SK-MEL-5 (cell line): ENCODE measurements at places on chromosomes 3 and 15. TPM values are rescaled to one million over a fixed set of nuclear protein-coding genes. Genes with fewer than 3 reads are reported as not detected.

GRCh38 chr15:92885224-92886041 lies 14.7 kb upstream of the CHD2 start:
- DNase-seq, result no peak

GRCh38 chr3:186138272-186138981 lies 29.5 kb upstream of the ETV5 start:
- DNase-seq, result no peak

Gene ENTPD3
- not detected in 2 replicates for total RNA-seq

DNA sequence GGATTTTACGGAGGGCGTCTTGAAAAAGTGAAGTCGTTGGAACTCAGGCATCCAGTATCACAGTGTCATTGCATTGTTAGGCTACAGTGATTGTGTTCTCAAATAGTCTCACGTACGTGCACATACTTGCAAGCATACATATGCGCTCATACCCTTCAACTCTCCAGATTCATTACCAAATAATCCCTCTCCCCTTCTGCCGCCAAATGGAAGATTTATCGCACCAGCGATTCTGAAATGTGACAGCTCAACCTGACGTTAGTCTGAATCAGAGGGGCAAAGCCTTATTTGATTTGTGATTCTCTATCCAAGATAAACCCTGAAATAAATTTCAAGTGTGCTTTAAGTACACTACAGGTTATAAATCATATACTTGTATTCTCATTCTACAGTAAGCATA lies 119.4 kb downstream of the GADL1 start:
- DNase-seq, result no peak

GRCh38 chr15:65758242-65758641 lies 33.9 kb downstream of the DENND4A start:
- DNase-seq, result no peak

Gene NR1I2
- total RNA-seq, result not detected in 2 replicates

Gene WDR72
- 2.3 and 3.9 TPM in 2 replicates for total RNA-seq

GRCh38 chr3:115071166-115071565 lies 75.9 kb downstream of the ZBTB20 start:
- no peak for DNase-seq

GRCh38 chr3:16190704-16191103 lies 16.2 kb downstream of the GALNT15 start:
- DNase-seq, result no peak

GRCh38 chr3:67557848-67558355 lies 96.5 kb downstream of the SUCLG2 start:
- DNase-seq, result no peak

DNA sequence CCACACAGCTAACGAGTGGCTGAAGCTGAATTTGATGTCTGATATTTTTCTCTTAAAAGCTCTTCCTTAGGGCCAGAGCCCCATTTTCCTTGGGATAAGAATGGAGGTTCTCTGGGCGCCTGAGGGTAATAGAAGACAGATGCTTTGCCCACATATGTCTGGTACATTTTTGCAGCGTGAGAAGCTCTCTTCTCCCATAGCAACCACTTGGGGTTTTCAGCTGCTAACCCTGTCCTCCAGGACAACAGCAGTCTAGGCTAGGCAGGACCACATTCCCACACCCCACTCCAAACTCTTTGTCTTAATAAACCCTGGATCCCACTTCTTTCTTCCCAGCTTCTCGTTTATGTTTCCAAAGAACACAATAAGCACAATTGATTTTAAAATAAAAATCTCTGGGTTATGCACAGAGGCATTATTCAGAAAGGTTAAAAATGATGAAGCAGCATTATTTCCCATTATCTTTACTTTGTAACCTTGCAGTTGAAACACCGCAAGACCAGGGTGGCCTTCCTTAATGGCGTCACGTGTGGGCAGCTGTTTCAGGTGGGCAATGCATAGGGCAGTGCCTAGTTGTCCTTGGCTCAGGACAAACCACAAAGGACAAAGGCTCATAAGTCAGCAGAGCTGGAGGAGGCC lies 56.5 kb upstream of the NTRK3 start:
- DNase-seq, result no peak

Gene ITIH4
- 0.21 TPM in 1 of 2 replicates, not detected in the other for total RNA-seq

DNA sequence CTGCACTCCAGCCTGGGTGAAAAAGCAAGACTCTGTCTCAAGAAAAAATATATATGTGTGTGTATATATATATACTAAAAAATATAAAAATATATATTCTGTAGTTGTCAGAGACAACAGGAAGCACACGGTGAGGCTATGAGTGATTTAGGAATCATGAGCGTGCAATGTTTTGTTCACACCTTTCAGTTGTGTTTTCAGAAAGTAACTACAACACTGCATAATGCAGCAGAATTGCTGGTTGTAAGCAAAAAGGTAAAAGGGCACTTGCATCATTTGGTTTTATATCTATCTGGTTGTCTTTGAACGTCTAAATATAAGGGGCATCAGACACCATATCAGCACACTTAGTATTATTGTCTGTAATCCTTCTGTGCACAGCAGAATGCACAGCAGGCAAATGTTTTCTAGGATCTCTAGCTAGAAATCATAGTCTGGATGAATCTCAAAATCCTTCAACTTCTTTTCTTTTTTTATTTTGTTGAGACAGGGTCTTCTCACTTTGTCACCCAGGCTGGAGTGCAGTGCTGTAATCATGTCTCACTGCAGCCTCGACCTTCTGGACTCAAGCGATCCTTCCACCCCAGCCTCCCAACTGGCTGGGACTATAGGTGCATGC lies 44.8 kb downstream of the CCR3 start:
- no peak for DNase-seq

Gene TBC1D5
- total RNA-seq, result 84.7 and 88.0 TPM in 2 replicates

DNA sequence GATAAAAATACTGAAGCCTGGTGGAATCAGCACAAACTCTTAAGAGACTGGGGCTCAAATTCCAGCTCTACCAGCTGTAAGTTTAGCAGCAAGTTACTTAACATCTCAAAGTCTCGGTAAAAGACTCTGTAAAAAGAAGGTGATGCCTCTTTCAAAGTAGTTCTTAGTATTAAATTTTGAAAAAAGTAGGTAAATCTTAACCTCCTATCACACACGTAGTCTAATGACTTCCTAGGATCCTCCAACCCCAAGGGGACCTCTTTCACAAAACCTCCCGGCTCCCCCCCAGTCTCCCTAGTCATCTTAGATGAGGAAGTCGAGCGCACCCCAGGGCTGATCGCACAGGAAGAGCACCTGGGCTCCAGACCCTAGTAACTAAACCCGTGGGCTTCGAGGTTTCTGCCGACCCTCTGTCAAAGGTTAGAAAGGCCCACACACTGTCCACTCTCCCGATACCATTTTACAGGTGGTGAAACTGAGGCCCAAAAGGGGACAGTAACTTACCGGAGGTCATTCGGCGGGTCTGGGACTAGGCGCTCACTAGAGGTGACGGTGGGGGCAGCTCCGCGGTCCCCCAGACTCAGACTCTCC lies 427 bp downstream of the MBD4 start:
- DNase-seq, result peak; percentile 17

DNA sequence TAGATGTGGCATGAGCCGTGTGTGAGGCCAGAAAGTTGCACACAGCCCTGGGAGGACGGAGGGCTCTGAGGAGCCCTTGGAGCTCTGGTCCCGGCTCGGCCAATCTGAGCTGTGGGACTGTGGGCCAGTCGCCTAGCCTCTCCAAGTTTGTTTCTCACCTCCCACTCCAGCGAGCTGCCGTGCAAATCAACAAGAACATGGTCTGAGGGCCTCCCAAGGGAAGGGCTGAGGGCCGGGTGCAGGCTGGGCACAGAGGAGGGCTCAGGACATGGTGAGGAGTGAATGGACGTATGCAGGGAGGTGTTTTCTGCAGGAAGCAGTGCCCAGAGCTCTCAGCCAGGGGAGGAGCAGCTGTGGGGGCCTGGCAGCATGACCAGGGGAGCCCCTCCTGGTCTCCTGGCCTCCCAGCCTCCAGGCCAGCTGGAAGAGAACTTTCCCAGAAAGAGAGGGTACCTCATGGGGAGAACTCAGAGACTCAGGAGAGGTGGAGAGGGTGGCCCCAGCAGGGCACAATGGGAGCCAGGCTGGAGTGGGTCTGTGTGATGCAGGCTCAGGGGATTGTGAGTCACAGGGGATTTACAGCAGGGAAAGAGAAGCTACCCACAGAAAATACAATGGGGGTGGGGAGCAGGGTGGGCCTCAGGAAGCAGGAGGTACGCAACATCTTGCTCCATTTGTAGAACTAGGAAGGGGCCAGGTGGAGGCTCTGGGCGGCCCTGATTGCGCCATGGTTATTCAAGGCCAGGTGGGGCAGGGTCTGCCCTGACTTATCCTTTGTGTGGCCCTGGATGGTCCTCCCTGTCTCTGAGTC lies 24.8 kb downstream of the PSTPIP1 start:
- peak; percentile 34 for DNase-seq

GRCh38 chr3:8238432-8238831 lies 263.2 kb upstream of the LMCD1 start:
- DNase-seq, result no peak

- no peak for DNase-seq
Measured at GRCh38 chr3:188415196-188415595, 261.2 kb downstream of the LPP start.

DNA sequence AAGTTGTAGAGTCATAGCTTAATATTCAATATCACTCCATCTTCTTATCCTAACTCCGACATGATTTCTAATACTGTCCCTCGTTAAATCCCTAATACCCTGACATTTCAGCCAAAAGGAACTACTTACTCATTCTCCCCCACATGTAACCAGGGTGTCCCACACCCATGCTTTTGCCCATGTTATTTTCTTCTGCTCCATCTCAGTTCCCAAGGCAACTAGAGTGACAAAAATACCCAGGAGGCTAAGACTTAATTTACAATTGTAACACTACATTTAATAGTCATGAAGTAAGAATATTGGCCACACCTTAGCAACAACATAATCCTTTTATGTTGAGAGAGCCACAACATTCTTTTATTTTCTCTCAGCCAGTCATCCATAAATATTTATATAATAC lies 248.5 kb upstream of the TGFBR2 start:
- DNase-seq, result no peak

Gene YEATS2
- 28.8 and 30.7 TPM in 2 replicates for total RNA-seq

- no peak for DNase-seq
Measured at GRCh38 chr15:26682598-26683164, 90.2 kb downstream of the GABRB3 start.

DNA sequence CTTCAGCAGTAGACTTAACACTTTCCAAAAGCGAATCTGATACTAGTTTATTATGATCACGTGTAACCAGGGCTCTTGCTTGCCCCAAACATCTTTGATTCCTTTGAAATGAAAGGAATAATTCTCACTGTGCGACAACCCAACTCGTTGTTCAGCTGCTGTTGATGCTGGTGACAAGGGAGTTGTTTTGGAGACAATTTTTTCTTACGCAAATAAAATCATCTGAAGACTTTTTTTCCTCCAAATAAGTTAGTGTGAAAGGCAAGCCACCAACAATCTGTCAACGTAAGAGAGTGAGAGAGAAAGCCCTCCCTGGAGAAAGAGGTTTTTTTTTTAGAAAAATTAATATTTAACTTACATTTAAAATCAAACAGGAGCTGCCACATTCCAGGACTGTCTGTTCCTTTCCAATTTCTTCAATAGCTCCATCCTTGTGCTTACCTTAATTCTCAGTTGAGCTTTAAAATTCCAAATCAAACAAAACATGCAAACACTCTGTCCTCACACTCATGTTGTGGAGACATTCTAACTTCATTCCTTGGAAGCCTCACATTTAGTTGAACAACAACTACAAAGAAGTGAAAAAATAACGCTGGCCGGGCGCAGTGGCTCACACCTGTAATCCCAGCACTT lies 4.9 kb upstream of the P3H2 start:
- no peak for DNase-seq

- no peak for DNase-seq
Measured at GRCh38 chr3:14853271-14853951, 34.6 kb downstream of the FGD5 start.

DNA sequence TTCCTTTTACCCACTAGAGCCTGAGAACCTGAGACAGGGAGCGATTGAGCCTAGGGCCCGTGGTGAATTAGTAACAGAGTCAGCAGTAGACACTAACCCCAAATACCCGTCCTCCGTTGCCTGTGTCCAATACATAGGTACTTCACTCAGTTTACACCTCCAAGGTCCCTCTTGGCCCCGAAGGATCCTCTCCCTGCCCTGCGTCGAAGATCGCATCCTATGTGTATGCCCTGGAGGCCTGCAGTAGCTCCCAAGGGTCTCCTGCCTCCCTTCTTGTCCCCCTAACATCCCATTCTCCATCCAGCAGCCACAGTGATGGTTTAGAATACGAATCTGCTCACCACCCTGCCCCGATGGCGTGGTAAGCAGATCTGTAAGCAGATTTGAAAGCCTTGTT lies 67.0 kb downstream of the ISG20 start:
- no peak for DNase-seq

GRCh38 chr3:185866555-185866954 lies 41.7 kb upstream of the IGF2BP2 start:
- no peak for DNase-seq

DNA sequence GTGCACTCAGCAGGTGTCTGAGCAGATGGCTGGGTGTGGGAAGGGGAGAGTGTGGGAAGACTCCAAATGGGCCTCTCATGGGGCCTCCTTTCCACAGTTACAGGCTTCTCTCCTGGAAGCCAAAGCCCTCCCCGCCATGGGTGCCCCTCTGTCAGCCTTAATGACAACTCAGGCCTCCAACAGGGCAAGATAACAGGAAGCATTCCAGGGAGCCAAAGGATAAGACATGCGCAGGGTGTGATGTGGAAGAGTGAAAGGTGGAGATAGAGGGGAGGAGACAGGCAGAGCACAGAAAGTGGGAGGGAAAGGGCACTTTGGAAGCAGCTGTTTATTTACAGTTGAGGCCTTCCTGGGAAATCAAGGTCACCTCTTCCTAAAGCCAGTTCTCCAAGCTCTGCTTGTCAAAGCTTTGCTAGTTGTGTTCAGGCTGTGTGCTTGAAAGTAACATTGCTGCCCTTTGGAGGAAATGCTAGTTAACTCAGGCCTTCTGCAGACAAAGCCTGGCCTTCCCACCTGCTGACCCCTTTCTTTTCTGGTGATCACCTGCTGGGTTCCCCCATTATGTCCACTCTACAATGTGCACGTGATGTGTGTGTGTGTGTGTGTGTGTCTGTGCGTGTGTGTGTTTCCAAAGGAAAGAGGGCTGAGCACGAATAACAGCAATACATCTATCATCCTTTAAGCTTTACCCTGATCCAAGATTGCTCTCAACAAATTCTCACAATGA lies 35.2 kb upstream of the SMAD3 start:
- DNase-seq, result no peak

DNA sequence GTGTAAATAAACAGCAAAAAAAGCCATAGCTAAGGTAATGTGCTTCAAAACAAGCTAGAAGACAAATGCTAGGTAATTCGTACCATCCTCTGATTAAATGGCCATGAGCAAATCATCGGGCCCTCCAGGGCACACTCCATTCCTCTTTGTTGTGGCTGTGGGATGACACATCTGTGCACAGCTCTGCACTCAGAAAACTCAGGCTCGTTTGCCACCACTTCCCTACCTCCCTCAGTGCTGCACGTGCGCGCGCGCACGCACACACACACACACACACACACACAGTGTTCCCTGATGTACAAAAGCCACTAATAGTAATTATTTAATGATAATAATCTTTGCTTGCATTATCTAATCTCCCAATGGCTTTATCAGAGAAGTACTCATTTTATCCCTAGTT lies 336.6 kb downstream of the FEZF2 start:
- no peak for DNase-seq

Gene PTX3
- not detected in 2 replicates for total RNA-seq

Gene GOLGA8T
- not detected in 2 replicates for total RNA-seq

- DNase-seq, result no peak
Measured at GRCh38 chr3:156038869-156039268, 81.5 kb upstream of the KCNAB1 start.
